A549 (cell line): ENCODE measurements at places on chromosomes 5 and 9.

GRCh38 chr5:123546657-123547056 lies 34.7 kb downstream of the CSNK1G3 start:
- DNase-seq = no peak

GRCh38 chr9:14403081-14403480 lies 89.1 kb upstream of the NFIB start:
- DNase-seq = no peak

GRCh38 chr5:126100767-126101166 lies 322.4 kb upstream of the GRAMD2B start:
- peak; percentile 2 for DNase-seq

DNA sequence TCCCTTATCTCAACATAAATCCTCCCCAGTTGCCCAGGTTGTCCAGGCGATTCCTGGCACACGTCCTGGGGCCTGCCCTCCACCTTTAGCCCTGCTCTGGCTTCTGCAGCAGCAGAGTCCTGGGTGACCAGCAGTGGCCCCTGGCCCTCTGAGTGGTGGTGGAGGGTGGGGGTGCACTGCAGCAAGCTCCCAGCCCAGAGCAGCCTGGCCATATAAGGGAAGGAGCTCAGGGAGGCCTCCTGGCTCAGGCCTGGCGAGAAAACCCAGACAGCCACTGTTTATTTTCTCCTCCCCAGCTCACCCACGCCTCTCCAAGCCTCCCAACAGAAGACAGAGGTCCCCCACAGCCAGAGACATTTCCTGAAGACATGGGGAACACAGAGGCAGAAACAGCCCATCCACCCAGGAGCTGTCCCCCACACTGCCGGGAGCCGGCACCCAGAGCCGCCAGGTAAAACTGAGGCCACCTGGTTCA lies 44.7 kb upstream of the IL17B start:
- no peak for DNase-seq
